ENCODE measurements at places on chromosomes 12 and 14.

DNA sequence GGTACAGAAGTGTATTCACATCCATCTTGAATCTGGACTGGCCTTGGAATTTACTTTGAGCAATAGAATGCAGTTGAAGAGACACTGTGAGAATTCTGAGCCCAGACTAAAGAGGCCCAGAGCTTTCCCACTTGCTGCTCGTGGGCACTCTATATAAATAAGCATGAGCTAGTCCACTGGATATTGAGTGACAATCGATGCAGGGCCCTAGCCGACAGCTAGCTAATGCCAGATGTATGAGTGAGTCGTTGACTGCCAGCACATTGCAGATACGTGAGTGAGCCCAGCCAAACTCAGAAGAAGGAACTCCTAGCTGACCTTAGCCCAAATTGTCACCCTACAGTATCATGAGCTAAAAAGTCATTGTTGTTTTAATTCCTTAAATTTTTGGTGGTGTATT, 24.9 kb downstream of the NAV3 start:
- DNase-seq = no peak

DNA sequence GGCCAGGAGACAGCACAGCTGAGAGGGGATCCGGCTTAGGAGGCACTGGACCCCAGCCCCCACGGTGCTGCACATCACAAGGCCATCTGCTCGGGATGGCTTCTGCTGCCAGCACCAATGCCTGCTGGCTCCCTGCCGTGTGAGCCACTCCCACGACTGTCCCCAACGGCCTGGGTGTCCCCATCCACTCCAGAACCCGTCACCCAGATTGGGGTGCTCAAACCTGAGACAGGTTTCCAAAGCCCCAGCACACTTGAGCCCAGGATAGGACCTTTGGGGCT, 102.4 kb downstream of the RFLNA start:
- no peak for DNase-seq

DNA sequence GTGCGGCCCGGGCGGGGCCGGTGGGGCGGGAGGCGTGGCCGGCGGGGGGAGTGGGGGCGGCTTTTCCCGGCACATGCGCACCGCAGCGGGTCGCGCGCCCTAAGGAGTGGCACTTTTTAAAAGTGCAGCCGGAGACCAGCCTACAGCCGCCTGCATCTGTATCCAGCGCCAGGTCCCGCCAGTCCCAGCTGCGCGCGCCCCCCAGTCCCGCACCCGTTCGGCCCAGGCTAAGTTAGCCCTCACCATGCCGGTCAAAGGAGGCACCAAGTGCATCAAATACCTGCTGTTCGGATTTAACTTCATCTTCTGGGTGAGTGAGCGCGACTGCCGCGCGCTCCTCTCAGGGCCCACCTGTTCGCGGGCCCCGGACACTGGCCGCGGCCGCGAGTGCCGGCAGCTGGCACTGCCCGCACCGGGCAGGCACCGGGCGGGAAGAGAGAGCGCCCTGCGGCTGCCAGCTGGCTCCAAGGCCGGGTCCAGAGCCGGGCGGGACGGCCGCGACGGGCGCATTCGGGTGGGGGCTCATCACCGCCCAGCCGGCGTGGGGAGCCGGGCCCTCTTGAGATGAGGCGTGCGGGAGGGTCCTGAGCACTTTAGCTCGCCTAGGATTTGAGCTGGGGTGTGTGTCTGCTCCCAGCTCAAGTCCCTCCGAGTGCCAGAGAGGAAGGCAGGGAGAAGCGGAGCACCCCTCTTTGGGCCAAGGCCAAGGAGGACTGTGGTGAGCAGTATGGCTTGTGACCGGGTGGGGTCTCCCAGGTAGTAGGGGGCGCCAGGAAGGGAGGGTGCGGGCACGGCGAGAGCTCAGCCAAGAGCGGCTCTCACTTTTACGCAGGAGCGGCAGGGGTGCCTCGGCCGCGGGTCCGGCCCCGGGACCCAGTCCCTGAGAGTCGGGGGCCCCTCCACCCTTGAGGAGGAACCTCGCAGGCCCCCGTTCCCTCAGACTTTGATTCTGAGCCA, at the start of gene CD9:
Gene CD9, plus strand, starts transcription at position 145 of the 957 bp plus-strand sequence. Its CDS starts 100 bp downstream, at position 245.
- no peak for DNase-seq

DNA sequence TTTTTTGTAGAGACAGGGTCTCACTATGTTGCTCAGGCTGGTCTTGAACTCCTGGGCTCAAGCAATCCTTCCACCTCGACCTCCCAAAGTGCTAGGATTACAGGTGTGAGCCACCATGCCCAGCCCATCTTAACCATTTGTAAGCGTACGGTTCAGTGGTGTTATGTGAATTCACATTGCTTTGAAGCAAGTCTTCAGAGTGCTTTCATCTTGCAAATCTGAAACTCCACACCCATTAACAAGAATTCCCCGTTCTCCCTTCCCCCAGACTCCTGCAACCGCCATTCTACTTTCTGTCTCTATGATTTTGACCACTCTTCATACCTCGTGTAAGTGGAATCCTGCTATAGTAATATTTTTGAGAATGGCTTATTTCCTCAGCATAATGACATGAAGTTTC, 24.9 kb upstream of the BICDL1 start:
- DNase-seq = no peak

Data from GF-D8 (cell line).